Stimulated activated CD4-positive, alpha-beta T cell treated with anti-CD3 and anti-CD28 coated beads, Interleukin-1b, Interleukin-23, amount 100 ng/mL, for 1 hour (primary cell): ENCODE measurements at places on chromosomes 6 and 20.

- DNase-seq: no peak
These were observed 65.8 kb downstream of the BTBD9 start for GRCh38 chr6:38573801-38574395.

- DNase-seq: no peak
These were observed 13.0 kb downstream of the SLC2A4RG start for GRCh38 chr20:63752411-63753101.

DNA sequence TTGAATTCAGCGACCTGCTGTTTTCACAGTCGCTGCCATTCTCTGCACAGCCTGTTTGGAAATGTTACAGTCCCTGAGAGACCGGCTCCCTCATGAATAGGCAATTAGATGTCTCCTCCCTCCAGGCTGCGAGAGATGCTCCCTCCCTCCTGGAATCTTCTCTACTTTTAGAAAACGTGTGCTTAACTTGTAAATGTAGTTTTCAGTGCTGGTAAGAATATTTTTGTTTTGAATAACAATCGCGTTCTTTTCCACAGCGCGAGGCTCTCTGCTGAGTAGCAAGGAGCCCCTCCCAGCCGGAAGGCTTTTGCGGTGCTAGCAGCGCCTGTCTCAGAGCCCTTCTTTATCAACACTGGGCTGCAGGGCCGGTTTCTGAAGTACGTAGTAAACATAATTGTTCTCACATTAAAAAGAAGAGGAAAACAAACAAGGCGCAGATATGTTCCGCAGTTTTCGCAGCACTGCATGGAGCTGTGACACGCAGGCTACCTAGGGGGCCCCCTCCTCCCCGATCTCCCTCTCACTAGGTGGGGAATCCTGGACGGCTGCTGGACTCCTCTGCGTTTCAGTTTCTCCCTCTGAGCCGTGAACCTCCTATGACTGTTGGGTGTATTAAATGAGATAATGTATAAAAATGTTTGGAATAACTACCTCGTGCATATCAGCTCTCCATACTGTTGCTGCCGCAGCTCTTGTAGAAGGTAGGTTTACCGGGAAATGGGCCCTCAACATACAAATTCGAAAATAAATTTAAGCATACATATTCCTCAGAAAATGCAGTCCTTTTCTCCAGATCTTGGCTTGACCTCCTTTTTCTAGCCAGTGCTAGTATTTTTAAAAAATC lies 79.0 kb upstream of the SPACA1 start:
- DNase-seq: no peak

DNA sequence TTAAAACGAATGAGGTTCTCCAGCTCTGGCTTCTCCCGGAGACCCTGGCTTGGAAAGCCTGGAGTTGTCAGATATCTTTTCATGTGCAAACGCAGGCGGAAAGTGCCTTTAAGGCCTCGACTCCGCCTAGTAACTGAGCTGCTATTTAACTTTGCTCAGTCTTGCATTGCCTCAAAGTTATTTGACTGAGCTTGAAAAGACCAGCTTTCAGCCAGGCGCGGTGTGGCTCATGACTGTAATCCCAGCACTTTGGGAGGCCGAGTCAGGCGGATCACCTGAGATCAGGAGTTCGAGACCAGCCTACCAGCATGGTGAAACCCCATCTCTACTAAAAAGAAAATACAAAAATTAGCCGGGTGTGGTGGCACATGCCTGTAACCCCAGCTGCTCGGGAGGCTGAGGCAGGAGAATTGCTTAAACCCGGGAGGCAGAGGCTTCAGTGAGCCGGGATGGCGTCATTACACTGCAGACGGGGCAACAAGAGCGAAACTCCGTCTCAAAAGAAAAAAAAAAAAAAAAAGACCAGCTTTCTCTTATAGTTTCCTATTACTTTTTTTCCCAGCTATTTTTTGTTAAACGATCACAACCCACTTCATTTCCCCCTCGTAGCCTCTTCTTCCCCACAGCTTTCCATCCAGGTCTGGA lies 1.9 kb downstream of the GCNT2 start:
- DNase-seq: no peak

GRCh38 chr20:64159286-64159680 lies 5.0 kb upstream of the MYT1 start:
- DNase-seq: no peak

GRCh38 chr20:37850036-37850592 lies 52.8 kb upstream of the VSTM2L start:
- no peak for DNase-seq

- DNase-seq: no peak
These were observed 76.1 kb upstream of the GPR6 start for GRCh38 chr6:109901976-109902375.

DNA sequence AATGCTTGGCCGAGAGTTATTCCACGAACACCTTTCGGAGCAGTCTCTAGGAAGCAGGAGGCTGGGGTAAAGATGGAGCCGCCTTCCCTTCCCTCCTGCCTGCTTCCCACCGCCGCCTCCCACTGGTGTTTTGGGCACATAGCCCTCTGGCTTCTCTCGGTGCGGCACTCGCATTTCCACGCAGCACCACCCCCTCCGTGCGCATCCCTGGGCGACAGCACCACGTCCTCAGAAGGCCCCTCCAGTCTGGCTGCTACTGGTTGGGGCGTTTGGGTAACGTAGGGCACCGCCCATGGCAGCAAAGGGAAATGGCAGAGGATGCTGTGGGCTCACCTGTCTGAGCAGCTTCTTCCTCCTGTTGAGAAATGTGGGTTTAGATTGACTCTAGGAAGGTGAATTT lies 2.4 kb downstream of the COL20A1 start:
- no peak for DNase-seq

DNA sequence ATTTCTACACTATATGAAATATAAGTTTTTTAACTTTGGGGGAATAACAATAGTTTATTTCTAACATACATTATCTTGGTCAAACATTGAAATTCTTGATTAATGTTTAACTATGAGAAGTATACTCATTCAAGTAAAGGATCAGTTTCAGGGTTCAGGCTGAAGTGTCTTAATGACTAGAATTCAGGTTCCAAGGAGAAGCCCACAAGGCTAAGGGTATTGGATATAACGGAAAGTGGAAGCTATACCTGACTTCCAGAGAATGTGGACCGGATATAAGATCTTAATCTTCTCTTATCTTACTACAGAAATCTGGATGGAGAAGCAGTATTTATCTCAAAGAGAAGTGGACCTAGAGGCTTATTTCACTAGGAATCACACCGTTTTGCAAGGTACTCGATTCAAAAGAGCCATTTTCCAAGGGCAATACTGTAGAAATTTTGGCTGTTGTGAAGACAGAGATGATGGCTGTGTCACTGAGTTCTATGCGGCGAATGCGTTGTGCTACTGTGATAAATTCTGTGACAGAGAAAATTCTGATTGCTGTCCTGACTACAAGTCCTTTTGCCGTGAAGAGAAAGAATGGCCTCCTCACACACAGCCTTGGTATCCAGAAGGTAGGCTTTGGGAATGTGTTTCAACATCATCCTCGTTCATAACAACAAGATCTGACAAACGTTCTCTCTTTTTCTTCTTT lies at the start of gene TINAG:
TSS of gene TINAG (plus strand) at position 153 of the 697 bp plus-strand sequence. CDS start at position 263, 110 bp downstream.
- no peak for DNase-seq

DNA sequence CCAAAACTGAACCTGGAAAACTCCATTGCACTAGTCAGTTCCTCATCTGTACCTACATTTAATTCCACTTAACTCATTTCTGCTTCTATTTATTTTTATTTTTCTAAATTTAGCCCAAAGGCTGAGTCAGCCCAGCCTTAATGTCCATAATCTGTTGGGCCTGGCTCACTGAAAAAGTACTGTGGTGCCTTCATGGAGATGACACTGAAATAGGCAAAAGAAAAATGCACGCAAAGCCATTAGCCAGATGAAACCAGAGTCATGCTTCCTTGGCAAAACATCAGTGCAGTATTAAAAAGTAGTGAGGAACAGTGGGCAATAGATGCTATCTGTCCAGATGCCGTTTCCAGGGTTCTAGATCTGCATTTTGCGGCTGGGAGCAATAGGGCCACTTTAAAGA lies 14.7 kb upstream of the PLCB4 start:
- DNase-seq: no peak

- no peak for DNase-seq
These were observed 1.1 kb downstream of the PERP start for GRCh38 chr6:138105880-138106664.

DNA sequence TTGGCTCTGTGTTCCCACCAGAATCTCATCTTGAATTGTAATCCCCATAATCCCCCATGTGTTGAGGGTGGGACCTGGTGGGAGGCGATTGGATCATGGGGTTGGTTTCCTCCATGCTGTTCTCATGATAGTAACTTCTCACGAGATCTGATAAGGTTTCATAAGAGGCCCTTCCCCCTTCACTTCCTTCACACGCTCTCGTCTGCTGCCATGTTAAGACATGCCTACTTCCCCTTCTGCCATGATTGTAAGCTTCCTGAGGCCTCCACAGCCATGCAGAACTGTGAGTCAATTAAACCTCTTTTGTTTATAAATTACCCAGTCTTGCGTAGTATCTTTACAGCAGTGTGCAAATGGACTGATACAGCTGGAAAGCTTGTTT lies 90.0 kb downstream of the ELOVL5 start:
- DNase-seq: no peak

GRCh38 chr20:20480126-20480525 lies 112.2 kb downstream of the INSM1 start:
- DNase-seq: no peak

DNA sequence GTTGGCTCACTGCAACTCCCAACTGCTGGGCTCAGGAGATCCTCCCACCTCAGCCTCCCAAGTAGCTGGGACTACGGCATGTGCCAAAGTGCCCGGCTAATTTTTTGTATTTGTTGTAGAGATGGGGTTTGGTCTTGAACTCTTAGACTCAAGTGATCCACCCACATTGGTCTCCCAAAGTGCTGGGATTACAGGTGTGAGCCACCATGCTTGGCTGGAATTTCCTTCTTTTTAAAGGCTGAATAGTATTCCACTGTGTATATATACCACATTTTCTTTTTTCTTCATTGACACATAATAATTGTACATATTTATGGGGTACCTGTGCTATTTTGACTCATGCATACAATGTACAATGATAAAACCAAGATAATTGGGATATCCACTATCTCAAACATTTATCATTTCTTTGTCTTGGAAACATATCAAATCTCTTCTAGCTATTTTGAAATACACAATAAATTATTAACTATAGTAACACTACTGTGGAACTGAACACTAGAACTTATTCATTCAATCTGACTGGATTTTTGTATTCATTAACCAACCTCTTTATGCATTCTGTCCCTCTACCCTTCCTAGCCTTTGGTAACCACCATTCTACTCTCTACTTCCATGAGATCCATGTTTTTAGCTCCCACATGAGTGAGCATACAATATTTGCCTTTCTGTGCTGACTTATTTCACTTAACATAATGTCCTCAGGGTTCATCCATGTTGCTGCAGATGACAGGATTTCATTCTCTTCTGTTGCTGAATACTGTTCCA lies 7.8 kb downstream of the MDC1 start:
- DNase-seq: no peak

DNA sequence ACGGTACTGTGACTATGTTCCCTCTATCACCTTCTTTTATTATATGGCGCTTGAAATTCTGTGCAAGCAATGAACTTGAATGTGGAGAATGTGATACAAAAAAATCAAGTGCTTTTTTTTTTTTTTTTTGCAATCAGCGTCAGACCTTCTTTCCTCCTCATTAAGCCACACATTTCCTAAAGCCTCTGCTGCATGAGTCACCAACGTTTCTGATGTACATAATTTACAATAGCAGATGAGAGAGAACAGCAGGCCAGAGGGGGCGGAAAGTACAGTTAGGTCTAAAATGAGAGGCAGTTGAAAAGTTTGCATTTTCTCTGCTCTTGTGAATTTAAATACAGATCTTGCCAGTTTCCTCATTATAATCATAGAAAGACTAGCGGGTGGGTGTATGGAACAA lies 114.6 kb upstream of the RIPOR2 start:
- DNase-seq: peak; percentile 32

GRCh38 chr6:108156180-108156937 lies 9.5 kb upstream of the NR2E1 start:
- DNase-seq: no peak

DNA sequence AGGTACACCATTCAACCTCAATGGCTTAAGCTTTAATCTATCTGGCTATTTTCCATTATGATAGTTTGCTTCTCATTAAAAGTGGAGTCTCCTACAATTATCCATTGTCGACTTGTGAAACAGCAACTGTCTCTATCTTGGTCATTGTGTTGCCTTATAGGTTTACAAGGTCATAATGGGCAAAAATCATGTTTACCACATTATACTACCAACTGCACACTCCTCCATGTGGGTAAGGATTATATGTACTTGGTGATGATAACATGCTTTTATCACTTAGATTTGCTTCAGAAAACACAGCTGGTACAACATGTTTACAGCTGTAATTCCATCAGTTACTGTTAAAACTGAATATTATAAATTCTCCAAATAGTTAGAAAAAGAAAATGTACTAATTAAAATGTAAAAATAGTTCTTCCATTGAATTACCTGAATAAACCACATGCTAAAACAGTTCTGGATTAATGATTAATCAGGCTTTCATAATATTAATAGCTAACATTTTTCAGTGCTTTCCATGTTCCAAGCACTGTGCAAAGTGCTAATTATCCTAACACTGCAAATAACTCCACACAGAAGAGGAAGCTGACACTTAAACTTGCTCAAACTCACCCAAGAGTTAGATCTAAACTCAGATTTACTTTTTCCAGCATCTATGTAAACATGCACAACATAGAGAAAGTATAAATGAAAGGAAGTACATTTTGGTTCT lies 96.7 kb downstream of the OGFRL1 start:
- DNase-seq: no peak

DNA sequence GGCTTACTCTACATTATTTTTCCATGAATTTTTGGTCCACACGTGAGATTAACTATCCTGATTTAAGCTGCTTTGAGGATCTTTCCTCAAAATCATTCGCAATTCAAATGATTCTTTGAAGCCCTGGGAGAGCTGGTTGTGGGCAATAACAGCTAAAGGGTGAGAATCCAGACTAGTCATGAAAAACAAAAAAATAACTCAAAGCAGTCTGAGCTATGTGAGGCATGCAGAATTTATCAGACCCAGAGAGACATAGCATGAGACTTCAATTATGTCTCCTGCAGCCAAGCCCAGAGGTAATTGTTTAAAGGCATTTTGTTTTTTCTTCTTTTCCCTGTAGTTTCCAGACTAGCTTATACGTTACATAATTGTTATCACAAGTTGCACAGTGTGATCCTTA lies 517.3 kb upstream of the PTCHD4 start:
- DNase-seq: no peak

GRCh38 chr6:132400555-132400882 lies 756 bp downstream of the MOXD1 start:
- DNase-seq: no peak

GRCh38 chr20:46267108-46268105 lies 40.9 kb downstream of the CDH22 start:
- DNase-seq: no peak

- DNase-seq: no peak
These were observed 107.4 kb downstream of the TRIM27 start for GRCh38 chr6:28816339-28816908.
